ENCODE measurements at places on chromosomes 3 and 15. TPM values are rescaled to one million over a fixed set of nuclear protein-coding genes. Genes with fewer than 3 reads are reported as not detected.

GRCh38 chr3:129609591-129610182, 3.2 kb upstream of the PLXND1 start:
- peaks cover 8% of the 10 kb centered on the region for H3K27me3 ChIP-seq
- DNase-seq = no peak
- H3K27ac ChIP-seq = no peak overlapping the region
- no peaks in the 10 kb centered on the region for H3K4me1 ChIP-seq
- no peak overlapping the region for H3K4me3 ChIP-seq

DNA sequence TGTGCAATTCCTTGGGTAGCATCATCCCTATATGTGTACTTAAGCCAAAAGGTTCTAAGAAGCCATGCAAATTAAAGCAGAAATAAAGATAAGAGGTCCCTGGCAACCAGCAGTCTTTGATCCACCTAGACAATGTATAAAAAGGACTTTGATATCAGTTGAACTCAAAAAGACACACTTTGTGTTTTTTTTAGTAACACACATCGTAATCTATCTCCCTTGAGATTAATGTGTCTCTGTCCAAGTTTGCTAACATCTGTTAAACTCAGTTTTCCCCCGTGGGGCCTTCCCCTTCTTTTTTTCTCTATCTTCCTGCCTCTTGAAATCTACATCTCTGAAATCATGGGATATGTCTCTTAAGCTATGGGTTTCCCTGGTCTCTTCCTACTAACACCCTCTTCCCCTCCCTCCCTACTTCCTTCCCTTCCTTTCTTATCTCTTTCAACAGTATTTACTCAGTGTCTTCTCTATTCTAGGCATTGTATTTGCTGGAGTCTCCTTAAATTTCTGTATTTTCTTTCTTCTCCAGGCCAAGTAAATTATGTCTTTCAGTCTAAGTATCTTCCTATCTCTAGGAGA, 27.7 kb downstream of the ALDH1A2 start:
- H3K4me1 ChIP-seq = peaks cover 4% of the 10 kb centered on the region
- H3K27me3 ChIP-seq = no peaks in the 10 kb centered on the region
- no peak overlapping the region for H3K4me3 ChIP-seq
- H3K27ac ChIP-seq = no peak overlapping the region
- no peak for DNase-seq

DNA sequence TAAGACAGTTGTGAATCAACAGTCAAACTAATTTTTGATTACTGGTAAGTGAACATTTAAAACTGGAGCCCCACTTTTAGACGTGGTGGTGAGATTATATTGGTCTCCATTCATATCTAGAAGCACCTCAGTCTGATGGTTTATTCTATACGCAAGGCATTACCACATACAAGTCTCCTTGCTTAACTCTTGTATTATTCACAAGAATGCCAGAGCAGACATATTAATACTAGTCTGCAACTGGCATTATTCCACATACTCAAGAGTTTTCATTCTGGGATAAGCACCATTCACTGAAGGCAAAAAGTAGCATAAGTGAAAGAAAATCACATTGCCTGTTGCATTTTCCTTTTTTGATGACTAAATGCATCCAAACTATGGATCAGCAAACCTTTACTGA, 36.9 kb upstream of the MEIS2 start:
- H3K27ac ChIP-seq = no peak overlapping the region
- no peak overlapping the region for H3K4me3 ChIP-seq
- no peaks in the 10 kb centered on the region for H3K36me3 ChIP-seq
- no peak for DNase-seq
- no peaks in the 10 kb centered on the region for H3K4me1 ChIP-seq
- no peaks in the 10 kb centered on the region for H3K27me3 ChIP-seq

DNA sequence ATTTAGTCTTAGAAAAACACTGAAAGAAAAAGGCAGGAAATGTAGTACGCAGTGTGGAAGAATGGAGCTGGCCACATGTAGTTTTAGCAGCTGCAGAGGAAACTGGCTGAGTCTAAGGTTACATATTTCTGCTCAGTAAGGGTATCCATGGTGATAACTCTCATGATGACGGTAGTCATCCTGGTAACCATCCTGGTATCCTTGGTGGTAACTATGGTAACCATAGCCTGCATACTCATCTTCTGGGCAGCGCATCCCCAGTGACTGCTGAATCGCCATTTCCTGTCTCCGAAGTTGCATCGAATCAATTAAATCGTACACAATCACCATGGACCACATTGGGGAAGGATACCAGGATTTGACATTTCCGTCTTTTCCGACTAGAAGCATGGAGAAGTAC, 35.7 kb downstream of the CCDC80 start:
- no peak overlapping the region for H3K4me3 ChIP-seq
- H3K36me3 ChIP-seq = no peaks in the 10 kb centered on the region
- H3K27me3 ChIP-seq = no peaks in the 10 kb centered on the region
- no peak for DNase-seq

- no peak overlapping the region for H3K4me3 ChIP-seq
- peaks cover 5% of the 10 kb centered on the region for H3K36me3 ChIP-seq
- H3K4me1 ChIP-seq = peaks cover 4% of the 10 kb centered on the region
Observed at GRCh38 chr3:55544219-55544618, 57.1 kb upstream of the WNT5A start.

DNA sequence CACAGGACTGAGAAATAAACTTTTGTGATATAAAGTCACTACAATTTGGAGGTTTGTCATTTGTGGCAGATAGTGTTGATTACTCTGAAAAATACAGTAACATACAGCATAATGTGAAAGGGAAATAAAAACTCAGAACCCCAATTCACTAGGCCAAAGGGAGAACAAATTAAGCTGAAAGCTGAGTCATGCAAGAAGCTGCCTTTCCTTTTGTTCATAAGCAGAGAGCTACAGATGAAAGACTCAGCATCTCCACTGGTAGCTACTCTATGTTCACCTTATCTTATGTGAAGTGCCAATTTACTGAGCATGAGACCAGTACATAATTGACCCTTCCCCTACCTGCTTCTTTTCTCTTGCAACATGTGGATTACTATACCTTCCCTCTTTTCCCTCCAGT, 19.3 kb upstream of the SLTM start:
- H3K27me3 ChIP-seq = no peaks in the 10 kb centered on the region
- no peak overlapping the region for H3K4me3 ChIP-seq
- no peaks in the 10 kb centered on the region for H3K4me1 ChIP-seq
- H3K36me3 ChIP-seq = no peaks in the 10 kb centered on the region
- H3K27ac ChIP-seq = no peak overlapping the region

DNA sequence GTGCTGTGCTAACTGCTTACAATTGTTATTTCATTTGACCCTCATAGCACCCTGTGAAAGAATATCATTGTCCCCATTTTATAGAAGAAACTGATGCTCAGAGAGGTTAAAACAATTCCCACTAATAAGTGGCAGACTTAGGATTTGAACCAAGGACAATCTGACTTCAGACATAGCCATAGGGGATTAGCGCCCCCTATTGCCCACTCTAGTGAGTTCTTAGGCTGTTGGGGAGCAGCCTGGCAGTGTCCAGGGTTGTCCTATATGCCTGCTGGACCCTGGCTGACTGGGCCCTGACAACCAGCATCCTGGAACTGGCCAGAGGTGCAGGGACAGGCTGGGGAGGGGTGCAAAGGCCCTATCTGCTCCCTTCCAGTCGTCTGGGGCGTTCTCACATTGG, 15.4 kb downstream of the DPH3 start:
- peaks cover 26% of the 10 kb centered on the region for H3K4me1 ChIP-seq
- no peaks in the 10 kb centered on the region for H3K36me3 ChIP-seq

DNA sequence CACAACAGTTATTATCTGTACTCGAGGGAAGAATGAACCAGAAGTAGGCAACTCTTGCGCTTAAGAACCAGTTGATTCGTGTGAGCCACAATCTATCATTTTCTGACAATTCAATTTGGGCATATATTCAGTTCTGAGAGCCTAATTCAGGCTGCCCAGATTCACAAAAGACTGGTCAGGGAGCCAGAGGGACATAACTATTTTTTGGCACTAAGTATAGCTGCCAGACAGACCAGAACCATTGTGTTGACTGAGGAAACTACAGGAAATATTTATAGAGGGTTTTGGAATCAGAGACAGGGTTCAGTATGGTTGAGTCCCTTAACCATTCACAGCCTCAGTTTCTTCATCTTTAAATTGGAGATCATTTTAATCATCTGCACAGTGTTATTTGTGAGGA, 226.7 kb downstream of the TAFA4 start:
- H3K27me3 ChIP-seq = no peaks in the 10 kb centered on the region
- peaks cover 4% of the 10 kb centered on the region for H3K36me3 ChIP-seq
- H3K4me3 ChIP-seq = no peak overlapping the region
- no peak overlapping the region for H3K27ac ChIP-seq
- DNase-seq = no peak

GRCh38 chr3:66618066-66618465, 117.2 kb upstream of the LRIG1 start:
- no peak overlapping the region for H3K4me3 ChIP-seq
- H3K27ac ChIP-seq = no peak overlapping the region
- DNase-seq = no peak
- H3K4me1 ChIP-seq = no peaks in the 10 kb centered on the region
- H3K27me3 ChIP-seq = peaks cover 4% of the 10 kb centered on the region

GRCh38 chr3:32708672-32709283, 23.8 kb downstream of the CNOT10 start:
- H3K27me3 ChIP-seq = peaks cover 3% of the 10 kb centered on the region
- peak overlapping the region; percentile 24 for H3K27ac ChIP-seq
- peaks cover 16% of the 10 kb centered on the region for H3K4me1 ChIP-seq
- no peak overlapping the region for H3K4me3 ChIP-seq
- no peak for DNase-seq

GRCh38 chr3:41660510-41660909, 301.4 kb downstream of the ULK4 start:
- no peaks in the 10 kb centered on the region for H3K36me3 ChIP-seq
- no peak overlapping the region for H3K4me3 ChIP-seq
- DNase-seq = no peak
- no peaks in the 10 kb centered on the region for H3K27me3 ChIP-seq

GRCh38 chr3:151924753-151925152, 51.3 kb downstream of the SUCNR1 start:
- H3K4me1 ChIP-seq = no peaks in the 10 kb centered on the region
- no peak for DNase-seq
- H3K27me3 ChIP-seq = no peaks in the 10 kb centered on the region

- H3K4me3 ChIP-seq = no peak overlapping the region
- H3K27ac ChIP-seq = no peak overlapping the region
- no peaks in the 10 kb centered on the region for H3K27me3 ChIP-seq
- H3K4me1 ChIP-seq = no peaks in the 10 kb centered on the region
- no peak for DNase-seq
Observed at GRCh38 chr3:23490459-23490858, 287.3 kb downstream of the UBE2E2 start.

DNA sequence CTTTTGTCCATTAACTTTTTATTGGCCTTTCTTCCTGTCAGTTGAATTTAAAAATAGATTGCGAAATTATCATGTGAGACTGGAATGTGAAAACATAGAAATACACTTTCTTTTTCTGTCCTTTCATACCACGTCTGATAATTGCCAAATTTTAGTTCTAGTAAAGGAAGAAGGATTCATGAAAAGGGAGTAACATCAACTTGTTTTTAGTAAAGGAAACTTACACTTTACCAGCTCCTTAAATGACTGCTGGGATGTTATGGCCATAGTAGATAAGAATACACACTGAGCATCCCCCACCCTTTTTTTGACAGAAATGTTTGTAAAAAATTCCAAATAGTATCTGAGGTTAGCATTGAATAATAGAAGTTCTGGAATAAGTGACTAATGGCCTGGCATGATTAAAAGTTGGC, 137.9 kb downstream of the NEO1 start:
- H3K4me1 ChIP-seq = no peaks in the 10 kb centered on the region
- no peaks in the 10 kb centered on the region for H3K27me3 ChIP-seq
- H3K27ac ChIP-seq = no peak overlapping the region
- no peaks in the 10 kb centered on the region for H3K36me3 ChIP-seq
- no peak for DNase-seq

GRCh38 chr3:160413613-160414248, 14.3 kb downstream of the SMC4 start:
- no peak overlapping the region for H3K27ac ChIP-seq
- no peaks in the 10 kb centered on the region for H3K36me3 ChIP-seq
- H3K4me3 ChIP-seq = no peak overlapping the region

DNA sequence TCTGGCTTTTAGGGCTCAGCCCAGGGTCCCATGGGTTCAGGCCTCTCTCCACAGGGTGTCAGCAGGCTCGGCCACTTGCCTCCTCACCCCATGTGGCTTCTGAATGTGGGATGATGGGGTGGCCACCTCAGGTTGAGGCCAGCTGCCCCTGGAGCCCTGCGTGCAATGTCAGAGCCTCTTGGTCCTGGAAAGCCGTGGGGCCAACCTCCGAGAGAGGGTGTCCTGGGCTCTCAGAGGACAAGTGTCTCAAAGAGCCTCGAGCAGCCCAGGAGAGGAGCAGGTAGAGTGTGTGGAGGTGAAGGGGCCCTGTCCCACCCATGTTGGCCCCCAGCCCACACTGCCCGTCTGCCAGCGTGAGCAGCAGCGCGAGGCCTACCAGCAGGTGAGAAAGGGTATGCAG, 86.0 kb downstream of the PLXNA1 start:
- H3K27me3 ChIP-seq = peaks cover 8% of the 10 kb centered on the region
- H3K4me1 ChIP-seq = peaks cover 6% of the 10 kb centered on the region
- H3K4me3 ChIP-seq = no peak overlapping the region
- DNase-seq = no peak
- H3K27ac ChIP-seq = no peak overlapping the region

GRCh38 chr15:31236184-31237042, 90.2 kb upstream of the KLF13 start:
- peaks cover 3% of the 10 kb centered on the region for H3K4me1 ChIP-seq
- DNase-seq = no peak
- no peak overlapping the region for H3K4me3 ChIP-seq
- peaks cover 3% of the 10 kb centered on the region for H3K36me3 ChIP-seq

GRCh38 chr3:195209847-195210265, 61.1 kb downstream of the XXYLT1 start:
- peaks cover 8% of the 10 kb centered on the region for H3K36me3 ChIP-seq
- peaks cover 15% of the 10 kb centered on the region for H3K27me3 ChIP-seq
- H3K4me3 ChIP-seq = peak overlapping the region; percentile 72
- H3K4me1 ChIP-seq = peaks cover 32% of the 10 kb centered on the region

DNA sequence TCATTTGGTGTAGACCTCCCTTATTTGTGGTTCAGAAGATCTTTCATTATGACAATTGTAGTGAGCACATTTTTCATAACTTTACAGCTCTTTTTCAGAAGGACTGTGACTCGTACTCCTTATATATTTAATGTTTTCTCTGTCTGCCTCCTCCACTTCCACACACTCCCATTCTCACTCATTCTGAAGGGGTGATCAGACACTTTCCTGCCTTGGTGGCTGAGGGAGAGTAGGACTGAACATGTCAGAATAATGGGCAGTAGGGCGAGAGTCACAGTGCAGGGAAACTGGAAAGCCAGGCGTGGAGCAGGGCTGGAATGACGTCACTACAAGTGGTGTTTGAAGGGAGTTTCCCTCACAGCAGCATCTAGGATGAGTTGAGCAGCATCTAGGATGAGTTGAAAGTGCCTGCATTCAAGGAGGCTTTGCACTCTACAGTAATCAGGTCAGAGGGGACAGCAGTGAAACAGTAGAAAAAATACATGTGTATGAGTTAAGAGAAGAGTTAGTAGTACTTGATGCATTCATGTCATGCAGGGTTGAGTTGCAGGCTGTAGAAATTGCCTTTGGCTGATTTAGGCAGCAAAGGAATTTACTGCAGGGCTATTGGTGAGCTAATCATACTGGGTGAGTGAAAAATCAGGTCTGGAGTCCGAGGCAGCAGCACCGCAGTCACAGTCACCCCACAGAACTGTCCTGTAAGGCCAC, 36.3 kb upstream of the FBXL22 start:
- H3K27me3 ChIP-seq = no peaks in the 10 kb centered on the region
- H3K27ac ChIP-seq = no peak overlapping the region
- H3K36me3 ChIP-seq = no peaks in the 10 kb centered on the region

MCF2L2 gene
- total RNA-seq = 18.1 TPM

ARL8B gene
- 33.9 TPM for total RNA-seq

EXOG gene
- 20.9 TPM for total RNA-seq

CNTN3 gene
- total RNA-seq = 2.2 TPM

LRRC34 gene
- 3.6 TPM for total RNA-seq

IL17RE gene
- 3.9 TPM for total RNA-seq

LMAN1L gene
- not detected for total RNA-seq

TNFAIP8L3 gene
- not detected for total RNA-seq

FMN1 gene
- total RNA-seq = 1.1 TPM

RHOV gene
- 1.8 TPM for total RNA-seq
